ENCODE measurements at places on chromosomes 7 and 10.

- no peak for DNase-seq
Measured at GRCh38 chr7:84248267-84248666, 53.7 kb upstream of the SEMA3A start.

GRCh38 chr7:106021151-106022067 is 58.3 kb downstream of the CDHR3 start:
- no peak for DNase-seq

DNA sequence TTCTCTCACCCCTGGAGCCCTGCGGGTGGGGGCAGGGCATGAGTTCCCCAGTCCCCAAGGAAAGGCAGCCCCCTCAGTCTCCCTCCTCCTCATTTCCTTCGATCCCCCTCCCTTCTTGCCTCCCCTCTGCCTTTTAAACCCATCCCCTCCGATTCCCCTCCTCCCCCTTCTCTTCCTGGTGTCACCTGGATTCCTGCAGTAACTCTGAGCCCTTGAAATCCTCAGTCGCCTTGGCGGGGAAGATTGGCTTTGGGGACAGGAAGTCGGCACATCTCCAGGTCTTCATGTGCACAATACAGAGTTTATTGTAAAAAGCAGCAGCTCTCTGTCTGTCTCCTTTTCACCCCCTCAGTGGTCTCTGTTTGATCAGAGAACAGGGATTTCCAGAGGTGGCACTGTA is 1.3 kb upstream of the MUC12 start:
- no peak for DNase-seq

GRCh38 chr7:24192053-24192452 is 91.9 kb upstream of the NPY start:
- no peak for DNase-seq

GRCh38 chr7:130398526-130399090 is 18.3 kb downstream of the CPA1 start:
- no peak for DNase-seq

- no peak for DNase-seq
Measured at GRCh38 chr7:122887848-122888247, 1.6 kb upstream of the CADPS2 start.

GRCh38 chr7:158098125-158099030 is 489.2 kb downstream of the PTPRN2 start:
- DNase-seq, result no peak

DNA sequence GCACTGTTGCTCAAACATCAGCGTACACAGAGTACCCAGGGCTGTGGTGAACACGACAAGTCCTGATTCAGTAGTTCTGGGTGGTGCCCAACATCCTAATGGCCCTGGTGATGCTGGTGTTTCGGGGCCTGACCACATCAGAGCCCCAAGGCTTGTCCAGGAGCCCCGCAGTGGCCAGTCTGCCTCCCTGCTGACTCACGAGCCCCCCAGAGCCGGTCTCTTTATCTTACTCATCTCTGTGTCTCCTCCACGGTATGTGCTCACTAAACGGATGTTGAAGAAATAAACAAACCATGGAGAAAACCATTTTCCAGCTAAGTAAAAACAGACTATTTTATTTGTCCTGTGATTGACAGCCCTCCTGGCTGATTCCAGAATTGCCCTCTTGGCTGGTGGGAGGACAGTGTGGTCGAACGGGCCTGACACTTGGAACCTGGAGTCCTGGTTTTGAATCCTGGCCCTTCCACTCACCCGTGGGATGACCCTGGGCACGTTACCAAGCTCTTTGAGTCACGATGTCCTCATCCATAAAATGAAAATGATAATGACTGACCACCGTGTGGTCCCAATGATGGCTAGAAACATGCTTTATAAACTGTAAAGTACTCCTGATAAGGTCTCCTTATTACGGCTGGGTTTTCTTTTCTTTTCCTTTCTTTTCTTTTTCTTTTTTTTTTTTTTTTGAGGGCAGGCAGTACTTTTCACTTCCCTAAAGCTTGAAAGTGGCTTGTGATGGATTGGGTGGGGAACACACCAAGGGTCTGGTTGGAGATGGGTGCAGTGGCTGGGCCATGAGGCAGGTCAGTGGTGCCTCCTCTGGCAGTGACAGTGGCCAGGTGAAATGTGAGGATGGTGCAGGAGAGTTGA is 5.7 kb downstream of the HIP1 start:
- DNase-seq, result no peak

GRCh38 chr10:11282156-11282555 is 264.5 kb downstream of the CELF2 start:
- DNase-seq, result no peak

GRCh38 chr7:117874191-117874700 is 1.0 kb upstream of the CTTNBP2 start:
- no peak for DNase-seq

DNA sequence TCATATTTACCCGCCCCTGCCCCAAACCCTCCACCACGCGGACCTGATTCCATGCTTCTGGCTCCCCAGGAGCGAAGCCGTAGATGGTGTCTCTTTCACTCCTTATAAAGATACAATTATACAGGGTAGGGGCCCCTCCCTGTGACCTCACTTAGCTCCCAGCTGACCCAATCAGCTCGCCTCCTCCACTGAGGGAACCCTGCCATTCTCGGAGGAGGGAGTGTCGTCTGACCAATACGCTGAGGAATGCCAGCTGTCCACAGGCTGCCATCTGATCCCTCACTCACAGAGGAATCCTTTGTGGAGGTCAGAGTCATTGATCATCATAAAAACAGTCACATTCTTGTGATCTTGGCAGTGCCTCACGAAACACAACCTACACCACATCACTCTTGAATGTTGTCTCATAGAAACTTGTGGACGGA is 67.5 kb upstream of the INSIG1 start:
- no peak for DNase-seq

- no peak for DNase-seq
Measured at GRCh38 chr10:52276986-52277385, 37.1 kb upstream of the DKK1 start.

- peak; percentile 73 for DNase-seq
Measured at GRCh38 chr7:29243910-29244655, 49.5 kb downstream of the CHN2 start.

GRCh38 chr10:127338399-127339110 is 142.2 kb upstream of the INSYN2A start:
- no peak for DNase-seq

- no peak for DNase-seq
Measured at GRCh38 chr10:110737886-110738634, 93.9 kb downstream of the RBM20 start.

- no peak for DNase-seq
Measured at GRCh38 chr7:16940776-16941175, 59.0 kb upstream of the AGR3 start.

GRCh38 chr10:119217991-119218490 is 10.7 kb downstream of the GRK5 start:
- no peak for DNase-seq

GRCh38 chr10:74738985-74739567 is 87.3 kb upstream of the KAT6B start:
- peak; percentile 12 for DNase-seq

- no peak for DNase-seq
Measured at GRCh38 chr10:115989621-115990020, 283.4 kb downstream of the GFRA1 start.

DNA sequence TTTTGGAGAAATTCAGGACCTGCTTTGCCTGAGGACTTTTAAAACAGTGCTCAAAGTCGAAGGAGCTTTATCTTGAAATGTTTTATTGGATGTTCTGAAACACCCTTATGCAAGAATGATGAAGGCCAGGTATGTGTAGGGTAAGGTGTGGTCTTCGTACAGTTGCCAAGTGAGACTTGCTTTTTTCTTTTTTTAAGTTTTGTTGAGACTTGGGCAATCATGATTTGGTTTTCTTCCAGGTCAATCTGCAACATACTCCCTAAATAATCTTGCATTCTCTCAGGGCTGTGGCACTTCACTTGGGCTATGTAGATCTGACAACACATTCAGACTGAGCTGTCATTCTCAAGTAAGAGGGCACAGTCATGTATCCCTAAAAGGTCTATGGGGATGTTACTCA is 75.0 kb downstream of the GATA3 start:
- no peak for DNase-seq

DNA sequence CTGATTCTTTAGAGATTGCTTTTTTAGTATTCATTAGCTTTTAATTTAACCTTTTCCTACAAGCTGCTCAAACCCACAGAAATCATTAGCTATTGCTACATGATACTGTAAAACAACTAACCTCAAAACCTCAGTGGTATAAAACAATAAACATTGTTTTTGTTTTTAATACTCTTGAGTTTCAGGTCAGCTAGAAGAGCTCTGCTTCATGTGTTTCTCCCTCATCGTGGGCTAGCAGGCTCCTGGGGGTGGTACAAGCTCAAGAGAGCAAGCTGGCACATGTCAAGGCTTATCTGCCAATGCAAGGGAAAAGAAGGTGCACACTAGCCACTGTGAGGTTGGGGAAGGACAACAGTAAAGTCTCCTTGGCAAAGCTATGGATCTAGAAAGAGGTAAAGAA is 232.9 kb upstream of the PHF14 start:
- DNase-seq, result no peak

DNA sequence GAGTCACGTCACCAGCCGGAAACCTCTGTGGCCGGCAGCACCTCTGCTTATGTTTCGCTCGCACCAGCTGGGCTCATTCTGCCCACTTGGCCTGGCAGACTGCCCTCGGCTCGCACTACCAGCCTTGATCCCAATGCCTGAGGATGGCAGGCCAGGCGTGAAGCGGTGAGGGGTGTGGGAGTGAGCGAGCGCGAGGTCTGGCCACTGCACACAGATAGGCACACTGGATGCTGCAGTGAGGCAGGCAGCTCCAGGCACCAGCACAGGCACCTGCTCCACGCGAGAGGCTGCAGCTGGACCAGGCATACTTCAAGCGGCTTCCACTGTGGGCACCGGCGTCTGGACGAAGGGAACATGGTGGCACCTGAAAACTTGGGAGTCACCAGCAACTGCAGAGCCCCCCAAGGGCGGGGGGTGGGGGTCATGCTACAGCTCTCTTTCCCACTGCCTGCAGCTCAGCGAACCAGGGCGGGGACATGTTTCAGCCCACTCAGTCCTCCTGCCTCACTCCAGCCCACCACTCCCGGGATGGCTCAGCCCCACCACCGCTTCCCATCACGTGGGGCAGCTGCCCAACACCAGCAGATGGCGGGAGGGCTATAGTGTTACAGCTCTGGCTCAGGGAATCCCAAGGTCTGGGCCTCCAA is 5.4 kb upstream of the DMTF1 start:
- DNase-seq, result no peak

- DNase-seq, result no peak
Measured at GRCh38 chr10:23630885-23631284, 192.0 kb downstream of the OTUD1 start.

DNA sequence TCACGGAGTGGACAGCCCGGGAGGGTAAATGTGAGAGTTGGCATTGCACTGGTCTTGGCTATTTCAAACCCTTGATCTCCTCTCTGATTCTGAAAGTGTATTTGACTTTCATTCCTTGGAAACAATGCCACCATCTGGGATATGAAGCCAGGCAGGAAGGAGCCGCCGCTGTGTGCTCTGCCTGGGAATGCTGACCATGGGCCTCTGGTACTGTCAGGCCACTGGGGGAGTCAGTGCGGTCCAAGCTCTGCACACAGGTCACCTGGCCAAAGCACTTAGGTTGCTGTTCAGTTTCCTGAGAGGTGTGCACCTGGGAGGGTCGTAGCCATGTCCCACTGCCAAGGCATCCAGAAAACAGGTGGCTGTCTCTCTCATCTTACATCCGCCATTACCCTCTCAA is 68.5 kb upstream of the SHH start:
- no peak for DNase-seq

GRCh38 chr10:65194555-65194954 is 1673.4 kb downstream of the REEP3 start:
- DNase-seq, result no peak

GRCh38 chr7:30734497-30734896 is 17.4 kb upstream of the INMT start:
- DNase-seq, result no peak

GRCh38 chr7:114910787-114911186 is 11.1 kb upstream of the MDFIC start:
- DNase-seq, result no peak

GRCh38 chr10:35933940-35934641 is 292.0 kb upstream of the FZD8 start:
- no peak for DNase-seq

- DNase-seq, result peak; percentile 90
Measured at GRCh38 chr10:5446390-5446926, 34.1 kb downstream of the NET1 start.

DNA sequence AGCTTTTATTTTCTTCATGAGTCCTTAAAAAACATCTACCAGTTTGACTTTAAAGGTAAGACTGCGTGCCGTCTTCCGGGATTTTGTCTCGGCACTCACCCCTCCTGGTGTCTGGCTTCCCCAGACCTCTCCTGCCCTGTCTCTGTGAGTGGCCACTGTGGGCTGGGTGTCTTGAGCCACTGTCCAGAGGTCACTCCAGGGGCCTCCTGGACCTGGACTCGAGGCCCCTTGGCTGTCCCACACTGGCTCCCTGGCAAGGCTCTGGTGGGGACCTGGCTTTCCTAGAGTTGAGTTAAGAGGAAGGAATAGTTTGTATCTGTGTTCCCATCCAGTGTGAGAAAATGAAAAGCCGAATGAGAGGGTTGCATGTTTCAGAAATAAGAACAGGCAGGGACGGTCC is 95.5 kb downstream of the NKX6-2 start:
- no peak for DNase-seq

DNA sequence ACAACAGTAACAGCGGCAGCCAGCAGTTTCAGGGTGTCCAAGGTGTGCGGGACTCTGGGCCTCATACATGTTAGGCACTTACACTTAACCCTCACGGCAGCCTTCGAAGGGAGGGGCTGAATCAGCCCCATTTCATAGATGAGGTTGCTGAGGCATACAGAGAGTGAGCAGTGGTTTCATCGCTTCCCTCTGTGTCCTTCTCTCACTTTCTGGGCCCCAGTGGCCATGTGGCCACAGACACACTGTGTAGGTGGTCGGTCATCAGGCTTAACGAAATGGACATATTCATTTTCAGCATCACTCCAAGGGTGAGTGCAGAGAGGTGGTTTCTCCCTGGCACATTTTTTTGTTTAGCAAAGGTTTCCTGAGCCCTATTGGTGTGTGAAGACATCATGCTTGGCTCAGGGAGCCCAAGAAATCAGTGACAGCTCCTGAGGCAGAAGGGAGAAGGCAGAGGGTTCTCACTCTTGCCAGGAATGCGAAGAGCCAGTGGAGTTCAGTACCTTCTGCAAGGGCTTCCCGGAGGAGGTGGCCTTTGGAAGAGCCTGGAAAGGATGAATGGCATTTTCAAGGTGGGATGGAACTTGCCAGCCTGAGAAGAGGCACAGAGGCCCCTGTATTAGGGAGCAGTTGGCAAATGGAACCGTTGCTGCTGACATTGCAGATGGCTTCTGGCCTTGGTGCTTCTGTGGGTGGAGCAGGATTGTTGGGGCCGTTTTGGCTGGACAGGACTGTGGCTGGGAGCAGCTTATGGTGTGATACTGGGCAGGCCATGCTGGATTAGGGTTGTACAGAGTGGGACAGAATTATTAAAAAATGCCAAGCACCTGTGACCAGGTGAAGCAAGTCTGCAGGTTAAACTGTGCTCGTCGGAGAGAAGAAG is 61.7 kb upstream of the PPIF start:
- peak; percentile 69 for DNase-seq

GRCh38 chr7:44705434-44705833 is 43.2 kb upstream of the ZMIZ2 start:
- no peak for DNase-seq

- no peak for DNase-seq
Measured at GRCh38 chr10:32461203-32461602, 15.3 kb downstream of the CCDC7 start.

GRCh38 chr7:102875700-102876295 is 37.0 kb upstream of the LRRC17 start:
- peak; percentile 54 for DNase-seq

All from activated CD4-positive, alpha-beta T cell treated with anti-CD3 and anti-CD28 coated beads for 48 hours (primary cell).